ENCODE measurements at places on chromosomes 3 and 15.

DNA sequence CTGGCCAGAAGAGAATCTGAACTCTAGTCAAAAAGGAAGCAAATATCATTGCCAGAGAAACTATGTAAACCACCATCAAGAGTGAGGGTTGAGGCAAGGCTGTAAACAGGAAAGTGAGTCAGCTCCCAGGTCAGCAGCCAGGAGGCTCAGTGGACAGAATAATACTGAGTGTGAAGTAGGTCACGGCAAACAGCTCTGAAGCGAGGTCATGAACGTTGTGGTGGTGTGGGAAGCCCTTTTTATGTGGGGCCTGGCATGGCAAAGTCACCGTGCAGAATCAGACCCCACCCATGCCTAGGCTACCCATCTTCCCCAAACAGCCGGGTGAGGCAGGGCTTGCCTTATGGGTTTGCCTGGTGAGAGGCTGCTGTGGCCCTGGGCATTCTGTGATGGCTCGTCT lies 43.9 kb downstream of the THBS1 start:
- DNase-seq: no peak

DNA sequence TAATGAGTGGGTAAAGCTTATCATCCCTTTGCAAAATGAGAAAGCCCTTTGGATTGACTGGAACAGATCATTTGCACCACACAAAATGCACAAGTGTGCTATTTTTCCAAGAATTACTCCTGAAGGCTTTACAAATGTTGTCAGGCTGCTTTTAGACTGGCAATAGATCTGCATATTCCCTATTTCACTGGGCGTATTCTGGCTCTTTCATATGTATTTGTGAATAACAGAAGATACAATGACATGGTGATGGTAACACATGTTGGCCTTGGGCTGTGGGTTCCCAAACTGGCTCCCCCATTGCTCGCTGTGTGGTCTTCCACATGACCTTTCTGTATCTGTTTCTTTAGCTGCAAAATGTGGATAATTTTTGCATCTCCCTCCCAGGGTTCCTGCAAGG lies 303.4 kb upstream of the CHRM5 start:
- no peak for DNase-seq

DNA sequence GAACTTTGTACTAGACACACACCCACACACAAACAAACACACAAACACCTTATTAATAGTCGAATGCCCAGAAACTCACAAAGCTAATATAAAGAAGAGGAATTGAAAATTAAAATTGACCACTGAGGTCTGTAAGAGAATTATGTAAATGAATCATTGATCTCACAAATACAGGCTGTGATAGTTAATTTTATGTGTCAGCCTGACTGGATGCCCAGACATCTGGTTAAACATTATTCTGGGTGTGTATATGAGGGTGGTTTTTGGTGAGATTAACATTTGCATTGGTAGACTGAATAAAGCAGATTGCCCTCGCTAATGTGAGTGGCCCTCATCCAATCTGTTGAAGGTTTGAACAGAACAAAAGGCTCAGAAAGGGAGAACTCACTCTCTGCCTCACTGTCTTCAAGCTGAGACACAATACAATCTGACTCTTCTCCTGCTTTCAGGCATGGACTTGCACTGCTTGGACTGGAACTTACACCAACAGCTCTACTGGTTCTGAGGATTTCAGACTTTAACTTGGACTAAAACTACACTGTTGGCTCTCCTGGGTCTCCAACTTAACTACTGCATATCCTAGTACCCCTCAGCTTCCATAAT lies 199.4 kb upstream of the TTC14 start:
- no peak for DNase-seq

- no peak for DNase-seq
Observed at GRCh38 chr3:133412183-133413132, 12.6 kb downstream of the BFSP2 start.

DNA sequence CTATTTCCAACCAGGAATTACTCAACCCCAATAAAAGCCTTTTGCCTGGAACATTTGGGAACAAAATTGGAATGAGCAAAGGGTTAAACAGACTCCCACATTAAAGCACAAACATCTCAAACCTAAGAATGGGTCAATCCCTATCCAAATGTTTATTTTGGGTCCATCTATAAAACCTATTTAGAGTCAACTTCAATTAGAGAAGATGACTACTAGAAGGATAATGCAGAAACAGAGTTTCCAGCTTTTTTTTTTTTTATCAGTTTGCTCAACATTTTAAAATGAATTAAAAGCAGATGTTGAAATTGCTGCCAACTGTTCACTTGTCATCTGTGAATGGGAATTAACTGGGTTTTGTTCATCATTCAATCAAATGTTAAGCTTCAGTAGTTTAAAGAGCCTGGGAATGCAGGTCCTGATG lies 4.1 kb upstream of the TBC1D23 start:
- DNase-seq: peak; percentile 61

GRCh38 chr3:4976109-4976508 lies 3.1 kb upstream of the BHLHE40 start:
- peak; percentile 67 for DNase-seq

DNA sequence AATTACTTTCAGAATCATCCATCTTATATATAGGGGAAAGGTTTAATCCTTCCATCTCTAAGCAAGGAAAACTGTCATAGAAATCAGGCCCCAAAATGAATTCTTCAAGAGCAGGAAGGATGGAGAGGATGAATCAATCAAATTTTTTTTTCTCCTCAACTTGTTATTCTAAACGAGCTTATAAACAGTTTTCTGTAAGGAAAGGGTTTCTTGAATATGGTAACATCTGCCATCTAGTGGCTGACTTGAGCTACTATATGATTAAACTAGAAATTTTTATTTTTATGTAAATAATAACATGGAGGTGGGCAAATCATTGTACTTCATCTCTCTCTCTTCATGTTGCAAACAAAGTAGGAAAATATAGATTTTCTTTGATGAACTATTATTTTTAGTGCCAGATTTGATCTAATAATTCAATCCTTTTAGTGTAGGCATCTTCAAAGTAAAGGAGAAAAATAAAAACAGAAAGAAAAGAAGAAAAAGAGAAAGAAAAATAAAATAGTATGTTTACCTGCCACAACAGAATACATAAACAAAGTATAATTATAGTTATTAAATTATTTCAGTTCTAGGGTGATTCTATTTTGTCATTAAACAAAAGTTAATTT lies 146.6 kb downstream of the SERPINI1 start:
- DNase-seq: peak; percentile 82

DNA sequence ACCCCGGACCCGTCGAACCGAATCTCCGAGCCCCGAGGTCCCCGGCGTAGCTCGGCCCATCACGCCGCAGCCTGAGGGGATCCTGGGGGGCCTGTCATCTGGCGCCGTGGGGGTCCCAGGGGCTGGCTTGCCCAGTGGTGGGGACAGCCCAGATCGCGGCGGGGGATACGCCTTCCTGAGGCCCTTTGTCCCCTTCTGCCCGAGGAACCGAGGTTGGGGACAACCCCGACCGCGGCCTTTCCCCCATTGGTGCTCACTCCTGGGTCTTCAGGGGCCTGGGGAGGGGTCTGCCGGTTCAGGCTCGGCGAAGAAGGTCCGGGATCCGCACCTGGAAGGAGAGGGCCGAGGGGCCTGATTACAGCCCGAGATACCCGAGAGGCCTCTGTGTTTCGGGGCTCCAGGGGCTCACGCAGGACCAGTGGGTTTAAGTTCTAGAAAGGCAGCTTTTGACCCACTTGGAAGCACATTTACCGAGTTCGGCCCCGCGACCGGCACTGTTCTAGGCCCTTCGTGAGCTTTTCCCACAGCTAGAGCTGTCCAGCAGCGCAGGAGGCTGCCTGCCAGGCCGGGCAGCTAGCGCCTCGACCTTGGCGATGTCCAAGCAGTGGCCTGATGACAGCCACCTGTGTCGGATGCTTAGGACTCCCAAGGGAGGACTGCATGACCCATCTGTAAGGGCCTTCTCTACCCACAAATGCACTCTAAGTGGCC lies 504 bp downstream of the ABHD2 start:
- no peak for DNase-seq

- no peak for DNase-seq
Observed at GRCh38 chr3:130227540-130227939, 117.9 kb upstream of the COL6A5 start.

- DNase-seq: no peak
Observed at GRCh38 chr15:78018445-78018844, 59.1 kb downstream of the TBC1D2B start.

- DNase-seq: no peak
Observed at GRCh38 chr3:127699416-127700300, 26.9 kb downstream of the ABTB1 start.

- no peak for DNase-seq
Observed at GRCh38 chr3:28050885-28051284, 190.5 kb upstream of the CMC1 start.

- no peak for DNase-seq
Observed at GRCh38 chr3:157330206-157330605, 106.4 kb upstream of the PTX3 start.

DNA sequence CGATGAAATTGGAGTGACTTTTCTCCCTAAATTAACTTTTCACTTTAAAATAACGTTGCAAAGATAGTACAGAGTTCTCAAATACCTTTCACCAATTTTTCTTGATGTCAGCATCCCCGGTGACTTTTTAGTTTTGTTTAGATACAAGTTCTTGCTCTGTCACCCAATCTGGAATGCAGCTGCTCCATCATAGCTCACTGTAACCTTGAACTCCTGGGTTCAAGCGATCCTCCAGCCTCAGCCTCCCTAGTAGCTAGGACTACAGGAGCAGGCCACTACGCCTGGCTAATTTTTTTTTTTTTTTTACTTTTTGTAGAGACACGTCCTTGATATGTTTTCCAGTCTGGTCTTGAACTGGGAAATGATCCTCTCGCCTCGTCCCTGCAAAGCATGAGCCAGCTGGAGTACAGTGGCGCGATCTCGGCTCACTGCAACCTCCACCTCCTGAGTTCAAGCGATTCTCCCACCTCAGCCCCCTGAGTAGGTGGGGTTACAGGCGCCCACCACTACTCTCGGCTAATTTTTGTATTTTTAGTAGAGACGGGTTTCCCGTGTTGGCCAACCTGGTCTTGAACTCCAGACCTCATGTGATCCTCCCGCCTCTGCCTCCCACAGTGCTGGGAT lies 747 bp downstream of the NSUN3 start:
- peak; percentile 15 for DNase-seq

DNA sequence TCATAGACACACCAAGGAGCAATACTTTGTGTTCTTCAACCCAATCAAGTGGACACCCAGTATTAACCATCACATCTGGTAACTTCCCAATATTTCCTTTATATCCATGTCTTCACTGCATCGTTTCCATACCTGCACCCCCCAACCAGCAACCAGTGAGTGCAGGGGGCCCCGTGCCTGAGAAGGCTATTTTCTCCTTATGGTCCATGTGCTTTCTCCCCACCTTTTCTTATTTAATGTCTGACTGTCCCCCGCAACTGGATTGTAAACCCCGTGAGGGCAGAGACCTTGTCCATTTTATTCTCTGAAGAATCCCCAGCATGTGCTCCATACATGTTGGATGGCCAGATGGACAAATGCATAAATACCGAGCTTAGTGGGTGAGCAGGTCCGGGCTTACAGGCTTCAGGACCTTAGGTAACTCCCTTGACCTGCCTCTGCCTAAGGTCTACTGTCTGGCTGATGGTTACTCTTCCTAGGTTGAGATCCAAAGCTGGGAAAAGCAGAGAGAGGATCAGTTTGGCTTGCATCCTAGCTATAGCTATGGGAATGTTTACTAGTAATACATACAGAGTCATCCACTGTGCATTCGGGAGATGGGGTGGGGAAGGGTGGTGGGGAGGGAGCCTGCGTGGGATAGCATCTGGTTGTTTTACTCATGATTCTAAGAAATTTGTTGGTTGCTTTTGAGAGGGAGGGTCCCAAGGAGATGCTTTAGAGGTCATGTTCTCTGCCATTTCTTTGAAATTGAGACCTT lies 41.5 kb downstream of the PXYLP1 start:
- no peak for DNase-seq

GRCh38 chr3:160477750-160478149 lies 28.2 kb upstream of the TRIM59 start:
- no peak for DNase-seq

- no peak for DNase-seq
Observed at GRCh38 chr3:126930936-126931600, 51.8 kb upstream of the PLXNA1 start.

DNA sequence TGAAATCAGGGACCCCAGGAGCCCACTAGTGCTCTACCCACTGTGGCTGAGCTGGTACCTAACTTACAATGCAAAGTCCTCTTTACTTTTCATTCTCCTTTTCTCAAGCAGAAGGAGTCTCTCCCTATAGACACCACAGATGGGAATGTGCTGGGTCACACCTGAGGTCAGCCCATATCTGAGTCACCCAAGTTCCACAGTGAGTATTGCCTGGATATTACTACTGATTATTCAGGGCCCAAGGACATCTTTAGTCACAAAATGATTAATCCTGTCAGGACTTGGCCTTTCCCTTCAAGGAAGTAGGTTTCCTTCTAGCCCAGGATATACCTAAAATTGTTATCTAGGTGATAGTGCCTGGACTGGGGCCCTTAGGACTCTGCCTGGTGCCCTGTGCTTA lies 1305.2 kb downstream of the SI start:
- DNase-seq: no peak

- no peak for DNase-seq
Observed at GRCh38 chr15:82122746-82123400, 77.1 kb upstream of the MEX3B start.

GRCh38 chr3:27616031-27616430 lies 106.1 kb downstream of the EOMES start:
- no peak for DNase-seq

DNA sequence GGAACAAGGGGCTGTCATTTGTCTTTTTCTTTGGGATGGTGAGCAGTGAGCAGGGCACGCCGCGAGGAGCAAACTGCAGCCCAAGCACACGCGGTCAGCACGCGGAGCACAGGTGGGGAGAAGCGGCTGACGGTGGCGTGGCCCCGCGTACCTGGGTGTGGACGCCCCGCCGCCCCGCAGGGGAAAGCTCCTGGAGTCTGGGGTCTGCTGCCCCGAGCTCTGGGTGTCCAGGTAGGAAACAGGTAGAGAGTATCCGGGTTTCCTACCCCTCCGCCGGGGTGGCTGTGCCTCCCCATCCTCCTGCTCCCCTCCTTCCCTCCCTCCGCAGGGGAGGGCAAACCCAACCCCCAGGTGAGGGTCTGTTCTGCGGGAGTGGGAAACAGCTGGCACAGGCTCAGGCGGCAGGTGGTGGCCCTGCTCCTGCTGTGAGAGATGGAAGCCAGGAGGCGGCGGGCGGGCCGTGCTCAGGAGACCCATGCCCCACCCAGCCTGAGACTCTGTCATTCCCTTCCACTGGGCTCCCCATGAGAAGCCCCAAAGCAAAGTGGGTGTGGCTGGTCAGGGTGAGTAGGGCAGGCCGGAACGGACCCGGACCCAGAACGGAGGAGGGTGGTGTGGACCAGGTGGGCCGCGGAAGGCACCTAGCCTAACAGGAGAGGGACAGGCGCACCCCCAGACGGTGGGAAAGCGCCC lies 56.9 kb upstream of the CGNL1 start:
- no peak for DNase-seq

- no peak for DNase-seq
Observed at GRCh38 chr3:175266478-175266877, 407.3 kb downstream of the NAALADL2 start.

GRCh38 chr3:74920721-74921350 lies 306.4 kb upstream of the CNTN3 start:
- no peak for DNase-seq

- DNase-seq: no peak
Observed at GRCh38 chr3:46122091-46122490, 86.0 kb downstream of the CCR1 start.

- DNase-seq: peak; percentile 20
Observed at GRCh38 chr3:158103887-158104327, 2.3 kb downstream of the SHOX2 start.

All from HAP-1 (cell line).